ENCODE measurements at places on chromosomes 2 and 18.

DNA sequence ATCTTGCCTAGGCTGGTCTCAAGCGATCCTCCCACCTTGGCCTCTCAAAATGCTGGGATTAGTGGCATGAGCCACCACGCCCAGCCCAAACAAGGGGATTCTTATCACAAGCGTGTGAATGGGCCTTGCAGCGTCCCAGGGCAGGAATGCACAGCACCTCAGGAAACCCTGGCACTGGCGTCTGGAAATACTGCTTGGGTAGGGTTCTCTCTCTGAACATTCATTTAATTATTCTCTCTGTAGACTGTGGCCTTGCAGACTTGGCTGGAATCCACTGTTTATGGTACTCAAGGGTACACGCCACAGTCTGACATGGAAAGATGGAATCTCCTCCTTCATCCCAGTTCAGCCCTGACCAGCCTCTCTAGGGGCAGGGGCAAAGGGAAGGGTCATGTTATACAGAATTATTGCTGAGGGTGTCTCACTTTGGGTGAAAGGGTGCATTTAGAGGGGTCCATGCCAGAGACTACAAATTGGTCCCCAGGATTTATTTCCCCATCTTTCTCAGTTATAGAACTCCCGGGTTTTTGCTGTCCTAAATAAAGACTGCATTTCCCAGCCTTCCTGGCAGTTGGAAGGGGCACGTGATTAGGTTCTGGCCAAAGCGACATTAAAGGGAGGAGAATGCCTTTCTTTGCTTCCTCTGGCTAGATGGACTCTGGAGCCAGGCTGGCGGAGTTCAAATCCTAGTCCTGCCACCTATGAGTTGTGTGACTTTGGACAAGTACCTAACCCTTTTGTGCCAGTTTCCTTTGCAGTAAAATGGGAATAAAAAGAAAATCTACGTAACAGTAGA, 147.2 kb upstream of the HAAO start:
- no peak for DNase-seq

GRCh38 chr2:28617502-28618184, 121.8 kb downstream of the PLB1 start:
- DNase-seq: no peak

GRCh38 chr18:38902796-38903195, 1337.2 kb upstream of the CELF4 start:
- no peak for DNase-seq

GRCh38 chr2:197606180-197606579, 69.2 kb downstream of the RFTN2 start:
- no peak for DNase-seq

DNA sequence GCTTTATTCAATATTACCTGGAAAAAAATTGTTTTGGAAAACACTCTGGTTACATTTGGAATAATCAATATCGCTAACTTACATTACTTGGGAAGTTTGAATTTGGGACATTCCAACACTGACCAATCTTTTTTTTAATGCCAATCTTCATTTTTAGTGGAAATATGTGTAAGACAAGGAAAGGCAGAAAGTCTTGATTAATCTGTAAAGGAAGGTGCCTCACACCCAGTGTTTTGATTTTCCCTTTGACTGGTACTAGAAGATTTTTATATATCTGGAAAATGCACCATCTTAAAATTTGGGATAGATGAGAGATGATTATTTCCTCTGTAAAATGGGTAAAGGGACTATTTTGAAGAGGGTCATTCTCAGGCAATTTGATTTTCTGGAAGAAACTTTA, 879.2 kb upstream of the ZEB2 start:
- no peak for DNase-seq

DNA sequence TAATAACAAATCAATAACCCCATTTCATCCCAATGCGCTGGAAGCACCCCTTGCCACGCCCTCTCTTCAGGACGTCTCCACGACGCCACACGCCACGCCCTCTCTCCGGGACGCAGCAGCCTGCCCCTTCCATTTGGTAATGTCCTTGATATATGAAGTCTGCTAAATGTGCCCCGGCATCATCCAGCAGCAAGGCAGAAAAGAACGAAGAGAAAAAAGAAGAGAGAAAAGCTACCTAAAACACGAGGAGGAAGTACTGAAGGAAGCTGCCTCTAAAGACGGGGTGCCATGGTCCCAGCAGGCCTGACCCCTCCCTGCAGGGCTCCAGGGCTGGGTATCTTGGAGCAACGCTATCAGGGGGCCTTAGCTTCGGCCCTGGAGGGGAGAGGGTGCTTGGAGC, 41.8 kb downstream of the CNGA3 start:
- no peak for DNase-seq

DNA sequence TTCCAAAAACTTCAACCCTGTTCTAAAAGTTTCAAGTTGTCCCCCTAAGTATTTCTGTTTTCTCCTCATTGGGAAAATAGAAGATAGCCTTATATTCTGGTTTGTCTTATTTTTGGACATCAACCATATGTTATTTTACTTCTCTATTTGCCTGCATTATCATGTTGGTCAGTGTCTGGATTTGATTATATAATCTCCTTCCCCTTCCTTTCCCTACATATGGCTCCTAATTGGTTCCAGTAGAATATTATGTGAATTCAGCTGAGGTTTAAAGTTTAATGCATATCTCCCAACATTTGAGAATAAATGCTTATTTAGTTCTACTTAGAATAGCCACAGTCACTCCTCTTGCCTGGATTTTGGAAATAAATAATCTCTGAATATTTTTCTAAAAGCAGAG, 66.9 kb downstream of the OXER1 start:
- DNase-seq: no peak

DNA sequence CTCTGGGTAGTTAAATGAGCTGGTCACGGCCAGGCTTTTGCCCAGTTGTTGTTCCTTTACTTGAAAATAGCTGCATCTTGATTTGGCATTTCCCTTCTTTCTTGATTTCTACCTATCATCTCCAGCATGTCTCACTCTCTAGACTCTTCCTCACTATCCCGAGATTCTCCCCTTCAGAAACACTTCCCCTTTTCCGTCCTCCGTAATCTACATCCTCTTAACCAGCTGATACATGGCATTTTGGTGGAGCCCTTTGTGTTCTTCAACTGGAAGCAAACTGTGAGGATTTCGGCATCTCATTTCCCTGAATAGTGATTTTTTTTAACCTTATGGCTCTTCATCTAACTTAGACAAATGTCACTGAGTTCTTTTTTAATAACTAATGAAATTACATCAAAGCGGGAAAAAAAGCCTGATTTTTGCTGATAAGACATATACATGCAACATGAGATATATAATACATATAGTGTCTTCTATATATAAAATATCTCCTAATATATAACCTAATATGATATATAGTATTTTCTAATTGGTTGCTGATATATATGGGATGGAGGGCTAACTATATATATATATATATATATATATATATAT, 220.2 kb upstream of the RASGRP3 start:
- no peak for DNase-seq

DNA sequence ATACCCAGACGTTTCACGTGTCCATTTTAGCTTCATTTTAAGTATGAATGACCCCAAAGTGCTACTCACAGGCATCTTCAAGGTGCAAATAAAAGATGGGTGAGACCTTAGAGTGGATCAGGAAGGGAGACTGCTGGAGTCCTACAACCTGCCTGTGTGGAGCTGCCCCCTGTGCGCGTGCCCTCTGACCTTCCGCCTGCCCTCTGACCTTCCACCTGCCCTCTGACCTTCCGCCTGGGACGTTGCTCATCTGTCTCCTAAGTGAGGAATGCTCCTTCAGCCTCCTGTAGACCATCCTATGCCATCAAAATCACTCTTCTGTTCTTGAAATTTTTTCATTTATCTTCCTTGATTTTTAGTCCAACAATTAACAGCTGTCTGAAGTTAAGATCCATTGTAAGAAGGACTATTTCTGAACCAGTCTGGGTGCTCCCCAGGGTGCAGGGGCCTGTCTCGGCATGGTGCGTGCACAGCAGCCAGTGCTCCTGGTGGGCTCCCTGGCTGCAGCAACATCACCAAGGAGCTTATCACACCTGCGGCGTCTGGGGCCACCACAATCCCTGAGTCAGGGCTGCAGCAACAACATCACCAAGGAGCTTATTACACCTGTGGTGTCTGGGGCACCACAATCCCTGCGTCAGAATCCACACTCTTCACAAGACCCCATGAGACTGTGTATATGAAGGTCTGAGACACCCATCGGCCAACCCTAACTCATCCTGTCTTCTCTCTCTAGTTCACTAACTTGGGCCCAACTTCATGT, 86.0 kb downstream of the TPO start:
- DNase-seq: no peak

GRCh38 chr2:205627085-205627484, 55.2 kb upstream of the NRP2 start:
- no peak for DNase-seq

DNA sequence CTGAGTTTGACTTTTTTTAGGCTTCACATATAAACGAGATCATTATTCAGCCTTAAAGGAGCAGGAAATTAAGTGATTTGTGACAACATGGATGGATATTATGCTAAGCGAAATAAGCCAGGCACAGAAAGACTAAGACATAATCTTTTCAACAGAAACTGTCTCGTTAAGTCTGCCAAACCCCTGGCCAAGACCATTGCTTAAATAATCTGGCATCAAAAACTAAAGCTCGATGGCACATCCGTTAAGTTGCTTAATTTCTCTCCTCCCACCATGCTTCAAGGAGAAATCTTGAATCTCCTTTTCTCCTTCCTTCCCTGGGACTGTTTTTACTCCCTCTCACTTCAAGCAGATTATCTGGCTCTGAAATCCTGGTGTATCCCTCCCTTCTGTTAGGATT, 140.3 kb downstream of the GALNT14 start:
- DNase-seq: no peak

DNA sequence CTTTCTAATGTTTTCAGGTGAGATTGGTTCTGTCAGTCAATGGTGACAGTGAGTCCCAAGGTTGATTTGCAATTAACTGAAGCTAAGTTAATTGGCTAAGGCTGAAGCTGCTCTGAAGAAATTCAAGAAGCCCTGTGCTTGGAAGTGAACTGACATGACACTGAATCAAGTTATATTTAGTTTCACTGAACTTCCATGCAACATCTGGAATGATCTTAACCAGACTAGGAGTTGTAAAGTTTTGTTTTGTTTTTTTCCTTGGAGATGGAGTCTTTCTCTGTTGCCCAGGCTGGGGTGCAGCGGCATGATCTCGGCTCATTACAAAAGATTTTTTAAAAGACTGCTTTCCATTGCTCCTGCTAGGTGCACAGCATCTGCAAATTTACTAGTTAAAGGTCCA, 11.4 kb downstream of the SERPINB5 start:
- no peak for DNase-seq

DNA sequence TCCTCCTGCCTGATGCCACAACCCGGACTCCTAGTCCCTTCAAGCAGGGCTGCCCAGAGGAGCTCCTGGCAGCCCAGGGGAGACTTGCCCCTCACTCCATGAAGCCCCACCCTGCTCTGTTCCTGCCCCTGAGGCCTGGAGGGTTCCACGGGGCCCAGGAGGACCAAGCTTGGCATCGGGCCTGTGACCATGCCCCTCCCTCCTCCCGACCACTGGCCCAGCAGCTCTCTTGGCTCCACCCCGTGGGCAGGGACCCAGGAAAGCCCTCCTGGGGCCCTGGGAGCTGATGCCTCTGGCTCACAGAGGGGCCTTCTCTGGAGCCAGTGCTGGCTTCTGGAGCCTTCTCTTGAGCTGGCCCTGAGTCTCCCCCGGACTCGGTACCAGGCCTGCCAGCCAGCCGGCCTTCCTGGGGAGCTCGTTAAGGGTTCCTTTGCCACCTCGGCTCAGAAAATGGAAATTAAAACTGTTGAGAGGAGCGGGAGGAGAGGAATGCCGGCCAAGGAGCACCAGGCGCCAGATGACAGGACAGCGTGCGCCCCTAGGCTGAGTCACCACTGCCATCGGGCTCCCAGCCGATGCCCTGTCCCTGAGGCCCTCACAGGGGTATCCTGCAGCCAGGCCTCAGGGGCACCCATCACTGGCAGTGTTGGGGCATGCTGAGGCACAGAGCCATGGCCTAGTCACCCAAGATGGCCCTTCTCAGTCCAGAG, 40.6 kb upstream of the SNED1 start:
- peak; percentile 68 for DNase-seq

DNA sequence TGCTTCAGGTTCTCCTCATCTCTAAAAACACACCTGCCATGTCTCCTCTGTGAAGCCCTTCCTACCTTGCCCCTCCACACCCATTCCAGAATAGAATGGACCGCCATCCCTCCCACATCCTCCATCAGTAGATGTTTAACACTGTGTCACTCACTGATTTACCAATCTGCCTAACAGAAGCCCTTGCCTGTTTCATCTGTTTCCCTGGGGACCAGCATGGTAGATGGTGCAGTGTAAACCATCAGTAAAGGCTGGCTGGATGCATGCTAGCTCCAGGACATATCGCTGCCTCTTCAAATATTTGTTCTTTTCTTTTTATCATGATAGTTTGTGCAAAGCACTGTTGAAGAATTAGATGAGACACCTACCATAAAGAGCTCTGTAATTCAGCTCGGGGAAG, 271.4 kb downstream of the PIEZO2 start:
- no peak for DNase-seq

GRCh38 chr2:97664636-97664970, 759 bp upstream of the ACTR1B start:
- DNase-seq: no peak

- DNase-seq: no peak
Observed at GRCh38 chr2:135586148-135586547, 54.9 kb downstream of the R3HDM1 start.

DNA sequence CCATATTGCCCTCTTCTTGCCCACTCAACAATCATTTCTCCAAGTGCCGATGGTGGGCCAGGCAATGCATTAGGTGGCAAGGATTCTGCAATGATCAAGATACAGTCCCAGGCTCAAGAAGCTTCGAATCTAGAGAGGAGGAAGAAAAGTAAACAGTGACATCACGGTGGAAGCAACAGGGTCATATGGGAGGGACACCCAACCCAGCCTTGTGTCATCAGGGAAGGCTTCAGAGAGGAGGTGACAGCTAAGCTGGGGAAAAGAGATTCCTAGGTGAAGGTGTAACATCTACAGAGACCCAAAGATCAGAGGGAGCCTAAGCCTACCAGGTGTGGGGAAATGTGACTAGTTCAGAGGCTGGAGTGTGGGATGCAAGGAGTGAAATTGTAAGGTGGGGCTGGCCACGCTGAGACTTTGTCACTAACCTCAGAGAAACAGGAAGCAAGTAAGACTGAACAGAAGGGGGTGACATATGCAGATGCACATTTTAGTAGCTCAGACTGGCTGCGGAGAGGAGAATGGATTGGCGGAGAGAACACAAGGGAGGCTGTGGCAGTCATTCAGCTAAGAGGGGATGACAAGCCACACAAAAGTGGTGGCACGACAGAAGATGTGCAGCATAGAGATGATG, 104.9 kb downstream of the ANKRD44 start:
- DNase-seq: no peak

DNA sequence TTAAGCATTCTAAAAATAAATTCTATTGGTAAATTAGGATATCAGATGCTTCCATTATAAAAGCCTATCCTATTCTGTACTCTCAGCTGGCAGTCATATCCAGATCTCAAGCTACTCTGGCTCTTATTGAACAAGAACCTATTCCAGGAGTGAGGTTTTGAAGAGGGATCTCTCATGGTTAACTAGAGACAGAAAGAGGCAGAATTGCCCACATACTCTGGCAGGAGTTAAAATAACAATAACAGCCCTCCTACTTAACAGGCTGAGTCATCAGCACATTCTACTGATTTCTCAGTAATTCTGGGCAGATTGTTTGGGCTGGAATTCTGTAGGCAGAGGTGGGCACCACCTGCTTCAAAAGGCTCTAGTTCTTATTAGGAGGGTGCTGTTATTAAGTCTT, 142.0 kb upstream of the UNC80 start:
- no peak for DNase-seq

- peak; percentile 52 for DNase-seq
Observed at GRCh38 chr18:80191907-80192652, 55.2 kb downstream of the PARD6G start.

- no peak for DNase-seq
Observed at GRCh38 chr2:105828558-105828957, 83.8 kb downstream of the NCK2 start.

- no peak for DNase-seq
Observed at GRCh38 chr2:241339839-241340630, 16.1 kb upstream of the FARP2 start.
